HTR-8/SVneo (cell line): ENCODE measurements at places on chromosomes 3 and 15.

- DNase-seq, result no peak
Measured at GRCh38 chr3:186413615-186414415, 51.8 kb upstream of the DGKG start.

- no peak for DNase-seq
Measured at GRCh38 chr3:172309741-172310427, 138.4 kb downstream of the GHSR start.

GRCh38 chr3:130480736-130481135 lies 36.2 kb upstream of the COL6A6 start:
- DNase-seq, result no peak

DNA sequence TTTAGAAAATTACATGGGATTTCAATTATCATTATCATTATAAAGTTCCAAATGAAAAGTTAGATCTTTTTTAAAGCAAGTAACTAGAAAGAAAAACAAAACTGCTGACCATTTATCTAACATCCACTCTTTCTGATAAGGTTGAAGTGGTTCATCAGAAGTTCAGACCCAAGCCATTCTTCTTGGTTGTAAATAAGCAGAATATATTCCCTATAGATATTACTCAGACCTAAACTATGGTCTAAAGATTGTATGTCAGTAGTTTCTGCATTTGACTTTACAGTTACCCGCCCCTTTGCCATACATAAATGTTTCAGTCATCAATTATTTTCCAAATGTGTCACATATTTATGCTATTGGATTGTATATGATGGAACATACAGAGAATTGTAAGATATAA lies 136.7 kb downstream of the PLOD2 start:
- no peak for DNase-seq

DNA sequence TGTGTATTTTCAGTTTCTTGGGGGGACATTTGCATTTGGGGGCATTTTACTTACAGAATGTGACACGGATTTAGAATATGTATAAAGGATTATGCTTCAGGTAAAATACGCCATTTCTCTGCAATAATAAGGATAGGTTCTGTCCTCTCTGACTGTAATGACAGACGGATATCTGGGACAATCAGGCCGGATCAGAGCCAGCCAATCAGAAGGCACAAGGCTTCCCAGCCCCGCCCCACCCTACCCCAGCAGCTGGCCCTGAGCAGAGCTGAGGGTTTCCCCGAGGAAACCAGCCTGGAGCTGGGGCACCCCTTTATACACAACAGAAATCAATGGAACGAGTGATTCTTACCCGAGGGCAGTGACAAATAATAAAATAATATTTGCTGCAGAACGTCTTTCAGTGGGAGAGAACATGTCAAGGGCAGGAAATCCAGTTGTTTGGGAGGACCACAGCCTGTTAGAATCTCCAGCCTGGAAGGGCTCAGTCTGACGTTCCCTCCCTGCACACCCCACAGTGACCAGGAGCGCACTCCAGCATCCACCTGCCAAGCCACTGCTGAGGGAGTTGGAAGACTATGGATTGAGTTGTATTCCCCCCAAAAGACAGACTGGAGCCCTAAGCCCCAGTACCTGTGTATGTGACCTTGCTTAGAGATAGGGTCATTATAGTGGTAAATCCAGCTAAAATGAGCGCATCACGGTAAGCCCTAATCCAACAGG lies 30.3 kb upstream of the SEC13 start:
- DNase-seq, result no peak

DNA sequence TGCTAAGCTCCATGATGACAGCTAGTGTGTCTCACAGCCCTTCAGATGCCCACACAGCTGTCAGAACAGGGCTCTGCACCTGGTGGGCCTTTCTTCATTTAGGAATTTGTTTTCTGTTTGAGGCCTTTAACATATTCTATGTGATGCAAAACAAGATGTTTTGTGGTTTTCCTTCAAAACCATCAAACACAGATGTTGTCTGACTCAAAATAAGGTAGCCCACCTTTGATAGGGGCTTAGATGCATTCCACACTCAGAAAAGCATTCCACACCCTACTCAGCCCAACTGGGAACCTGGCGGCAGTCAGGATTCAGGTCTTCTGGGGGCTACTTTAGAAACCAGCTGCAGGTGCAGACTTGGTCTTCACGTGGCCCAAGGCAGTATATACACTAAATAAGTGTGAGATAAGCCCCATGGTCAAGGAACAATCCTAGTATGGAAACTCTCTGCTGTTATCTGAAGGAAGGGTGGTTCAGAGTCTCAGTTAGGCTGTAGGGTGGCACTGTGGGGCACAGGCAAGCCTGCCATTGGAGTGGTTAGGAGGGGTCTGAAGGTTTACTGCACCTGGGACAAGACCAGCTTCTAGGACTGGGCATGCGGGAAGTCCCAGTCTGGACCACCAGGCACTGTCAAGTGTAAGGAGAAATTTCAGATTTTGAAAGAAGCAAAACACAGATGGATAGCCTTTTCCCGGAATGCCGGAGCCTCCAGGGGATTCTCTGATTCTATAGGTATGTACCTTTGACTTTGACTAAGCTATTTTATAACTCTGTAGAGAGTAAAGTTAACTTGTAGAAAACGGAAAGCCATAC lies 20.1 kb downstream of the LRRC2 start:
- no peak for DNase-seq

- no peak for DNase-seq
Measured at GRCh38 chr15:78950343-78950742, 5.5 kb upstream of the CTSH start.

DNA sequence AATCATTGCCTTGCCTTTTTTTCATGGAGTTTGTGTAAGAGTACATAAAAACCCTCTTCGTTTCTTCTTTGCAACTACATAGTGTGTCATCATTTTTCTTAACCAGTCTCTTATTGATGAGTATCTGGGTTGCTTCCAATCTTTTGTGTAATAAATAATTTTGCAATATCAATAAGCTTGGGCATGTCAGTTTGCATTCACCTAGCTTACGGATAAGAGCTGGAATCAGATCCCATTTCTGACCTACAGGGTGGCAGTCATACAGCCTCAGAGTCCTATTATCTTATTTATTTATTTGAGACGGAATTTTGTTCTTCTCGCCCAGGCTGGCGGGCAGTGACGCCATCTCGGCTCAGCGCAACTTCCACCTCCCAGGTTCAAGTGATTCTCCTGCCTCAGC lies 18.3 kb downstream of the ANP32A start:
- no peak for DNase-seq

DNA sequence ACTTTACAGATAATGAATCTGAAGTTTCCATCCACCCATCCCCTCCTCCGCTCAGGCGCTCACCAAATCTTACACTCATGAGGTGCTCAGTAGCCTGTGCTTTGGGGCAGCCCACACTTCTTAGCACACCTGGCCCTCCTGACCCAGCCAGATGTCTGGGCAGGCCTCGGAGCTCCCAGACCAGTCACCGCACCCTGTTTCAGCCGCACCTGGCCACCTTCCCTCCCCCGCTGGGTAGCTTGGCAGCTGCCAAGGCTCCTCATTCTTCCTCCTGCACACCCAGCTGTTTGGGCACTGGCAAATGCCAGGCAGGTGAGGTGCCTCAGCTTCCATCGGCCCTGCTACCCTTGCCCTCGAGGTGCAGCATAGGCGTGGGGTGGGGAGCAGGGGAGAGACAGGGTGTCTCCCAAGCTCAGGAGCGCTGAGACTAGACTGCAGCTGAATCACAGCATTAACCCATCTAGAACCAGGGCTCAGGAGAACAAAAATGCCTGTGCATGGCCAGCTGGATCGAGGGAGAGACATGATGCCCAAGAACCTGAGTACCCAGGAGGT lies 45.8 kb downstream of the CDC25A start:
- DNase-seq, result no peak

DNA sequence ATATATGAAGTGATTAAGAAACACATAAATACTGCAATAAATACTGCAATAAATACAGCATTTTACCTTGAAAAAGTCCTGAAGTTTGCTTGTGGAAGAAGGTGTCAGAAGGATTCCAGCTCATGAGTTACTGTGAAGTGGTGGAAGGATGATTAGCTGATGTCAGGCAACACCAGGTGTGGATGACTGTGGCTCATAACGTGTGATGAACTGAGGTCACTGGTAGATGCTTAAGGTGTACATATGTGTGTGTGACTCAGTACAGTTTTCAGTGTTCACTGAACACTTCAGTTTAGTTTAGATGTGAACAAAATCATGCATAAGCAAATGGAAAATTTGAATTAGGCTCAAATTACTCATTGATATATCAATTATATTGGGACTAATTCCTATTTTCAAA lies 1045.0 kb downstream of the NTRK3 start:
- DNase-seq, result no peak

DNA sequence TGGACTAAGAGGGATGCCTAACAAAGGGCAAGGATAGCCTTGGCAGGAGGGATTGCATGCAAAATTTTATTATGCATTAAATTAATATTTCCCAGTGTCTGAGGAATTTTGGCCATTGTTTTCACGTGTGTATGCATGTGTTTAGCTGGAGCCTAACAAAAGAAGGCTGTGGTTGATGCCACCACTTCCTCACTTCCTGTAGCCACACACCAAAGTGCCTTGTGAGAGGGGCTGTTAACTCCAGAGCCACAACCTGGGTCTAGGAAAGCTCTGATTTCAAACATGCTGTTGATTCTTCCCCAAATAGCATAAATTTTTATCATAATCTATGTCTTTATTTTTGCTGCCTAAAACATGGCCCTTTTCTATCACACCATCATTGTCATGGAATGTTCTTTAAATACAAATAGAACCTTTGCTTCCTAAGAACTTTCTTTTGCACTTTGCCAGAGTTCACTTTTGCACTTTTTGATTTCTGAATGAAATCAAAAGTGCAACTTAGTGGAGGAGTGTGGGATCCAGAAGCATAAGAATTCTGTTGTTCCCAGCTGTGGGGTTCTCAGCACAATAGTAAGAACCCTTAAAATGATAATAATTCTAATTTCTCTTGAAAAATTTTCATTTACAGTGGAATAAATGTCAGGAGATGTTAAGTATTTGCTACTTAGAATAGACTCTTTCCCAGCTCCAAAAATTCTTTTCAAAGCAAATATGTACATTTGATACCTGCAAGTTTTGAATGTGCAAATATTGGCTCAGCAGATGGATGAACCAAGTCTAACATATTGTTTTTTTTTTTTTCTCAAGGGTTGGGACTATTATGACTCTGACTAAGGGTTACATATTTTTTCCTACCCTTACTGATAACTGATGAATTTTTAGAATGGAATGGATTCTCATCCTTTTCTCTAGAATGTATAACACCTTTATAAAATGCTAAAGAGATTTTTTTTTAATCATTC lies 35.6 kb upstream of the SPTSSB start:
- DNase-seq, result no peak

- DNase-seq, result no peak
Measured at GRCh38 chr3:156816091-156816793, 9.9 kb upstream of the LEKR1 start.

- no peak for DNase-seq
Measured at GRCh38 chr3:29186131-29186599, 94.7 kb upstream of the RBMS3 start.

- DNase-seq, result no peak
Measured at GRCh38 chr3:61409638-61410037, 151.7 kb upstream of the PTPRG start.
